ENCODE measurements at places on chromosomes 3 and 15.

GRCh38 chr3:159645874-159646273 lies 342.8 kb upstream of the IL12A start:
- peak; percentile 48 for DNase-seq

- no peak for DNase-seq
These were observed 48.4 kb downstream of the IDH2 start for GRCh38 chr15:90053685-90054466.

DNA sequence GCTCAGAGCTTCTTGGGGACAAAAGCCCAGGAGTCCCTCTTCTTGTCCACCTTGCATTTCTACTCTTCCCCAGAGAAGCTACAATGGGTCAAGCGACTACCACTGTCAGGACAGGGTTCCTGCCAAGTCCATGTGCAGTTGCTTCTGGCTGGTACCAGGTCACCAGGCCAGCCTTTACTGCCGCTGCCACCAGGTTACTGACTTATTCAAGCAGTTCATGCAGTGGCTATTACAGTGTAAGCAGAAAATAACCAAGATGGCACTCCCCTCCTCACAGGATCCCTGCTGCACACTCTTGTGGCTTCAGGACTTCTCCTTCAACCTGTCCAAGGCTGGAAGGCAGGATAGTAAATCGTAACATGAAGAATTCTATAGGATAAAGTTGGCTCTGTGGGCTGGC lies 42.1 kb downstream of the CTDSPL start:
- DNase-seq = no peak

DNA sequence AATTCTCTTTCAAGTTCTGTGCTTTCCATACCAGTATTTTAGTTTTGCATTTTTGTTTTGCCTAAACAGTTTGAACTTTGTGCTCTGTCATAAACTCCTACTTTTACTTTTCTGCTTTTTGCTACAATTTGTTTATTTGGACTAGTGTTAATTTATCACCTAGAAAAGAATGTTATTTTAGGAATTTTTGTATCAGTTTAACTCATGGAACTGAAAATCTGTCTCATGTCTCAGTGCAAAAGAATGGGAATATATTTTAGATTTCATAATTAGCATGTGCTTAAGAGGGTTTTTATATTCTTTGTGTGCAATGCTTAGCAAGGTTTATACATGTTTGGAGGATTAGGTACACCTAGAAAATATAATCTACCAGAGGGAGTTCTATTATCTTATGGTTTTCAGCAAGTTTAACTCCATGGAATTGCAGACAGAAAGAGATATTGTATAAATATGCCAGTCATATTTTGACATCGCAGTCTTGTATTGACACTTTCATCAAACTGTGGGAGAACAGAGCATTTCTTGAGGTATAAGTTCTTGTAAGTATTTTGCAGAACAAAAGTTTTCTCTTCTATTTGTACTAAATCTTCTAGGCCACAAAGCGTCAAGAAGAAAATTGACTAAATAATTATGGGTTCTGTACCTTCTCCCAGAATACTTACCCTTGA lies 409.9 kb downstream of the RBMS3 start:
- DNase-seq = peak; percentile 21

GRCh38 chr3:72724070-72724469 lies 124.2 kb downstream of the SHQ1 start:
- DNase-seq = no peak

GRCh38 chr3:77407441-77407840 lies 367.5 kb downstream of the ROBO2 start:
- DNase-seq = no peak

GRCh38 chr3:28577941-28578500 lies 229.4 kb upstream of the AZI2 start:
- no peak for DNase-seq

- no peak for DNase-seq
These were observed 27.8 kb upstream of the PIK3CB start for GRCh38 chr3:138862531-138862923.

- DNase-seq = no peak
These were observed 451.8 kb upstream of the IL12A start for GRCh38 chr3:159536876-159537275.

- DNase-seq = peak; percentile 58
These were observed 20.1 kb downstream of the RFT1 start for GRCh38 chr3:53109891-53110771.

DNA sequence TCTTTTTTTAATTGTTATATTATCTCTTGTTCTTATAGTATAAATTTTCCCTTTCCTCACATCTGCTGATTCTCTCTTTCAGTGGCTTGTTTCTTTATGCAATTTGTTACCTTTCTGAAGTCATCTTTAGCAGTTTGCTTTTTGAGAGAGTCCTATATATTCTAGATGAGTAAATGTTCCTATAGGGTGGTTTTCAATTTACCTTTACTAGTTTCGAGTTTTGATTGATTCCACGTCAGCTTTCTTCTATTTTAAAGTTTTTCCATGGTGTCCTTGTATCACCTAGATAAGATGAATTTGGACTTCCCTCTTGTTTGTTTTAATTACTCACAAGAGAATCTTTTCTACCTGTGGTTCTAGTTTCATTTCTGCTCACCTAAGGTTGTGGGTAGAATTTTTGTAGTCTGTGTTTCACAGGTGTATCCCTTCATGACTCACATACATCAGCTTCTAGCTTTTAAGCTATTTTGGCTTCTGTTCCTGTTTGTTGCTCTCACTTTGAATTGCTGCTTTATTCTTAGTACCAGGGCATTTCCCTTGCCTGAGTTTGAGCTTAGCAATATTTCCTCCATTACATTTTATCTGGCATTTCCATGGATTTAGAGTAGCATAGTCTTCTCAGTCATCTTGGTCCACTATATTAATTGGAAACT lies 6.4 kb downstream of the TEX9 start:
- DNase-seq = no peak

Measured in GM04503 (cell line).